ENCODE measurements at places on chromosomes 11 and 22.

GRCh38 chr11:59766542-59767224, 11.5 kb downstream of the STX3 start:
- no peak for DNase-seq

GRCh38 chr11:2945031-2945756, 16.0 kb upstream of the PHLDA2 start:
- DNase-seq, result no peak

GRCh38 chr11:78647986-78648875, 73.6 kb upstream of the NARS2 start:
- no peak for DNase-seq

- no peak for DNase-seq
These were observed 10.8 kb downstream of the CRKL start for GRCh38 chr22:20927940-20928572.

- no peak for DNase-seq
These were observed 1.8 kb downstream of the SYTL2 start for GRCh38 chr11:85809191-85809590.

DNA sequence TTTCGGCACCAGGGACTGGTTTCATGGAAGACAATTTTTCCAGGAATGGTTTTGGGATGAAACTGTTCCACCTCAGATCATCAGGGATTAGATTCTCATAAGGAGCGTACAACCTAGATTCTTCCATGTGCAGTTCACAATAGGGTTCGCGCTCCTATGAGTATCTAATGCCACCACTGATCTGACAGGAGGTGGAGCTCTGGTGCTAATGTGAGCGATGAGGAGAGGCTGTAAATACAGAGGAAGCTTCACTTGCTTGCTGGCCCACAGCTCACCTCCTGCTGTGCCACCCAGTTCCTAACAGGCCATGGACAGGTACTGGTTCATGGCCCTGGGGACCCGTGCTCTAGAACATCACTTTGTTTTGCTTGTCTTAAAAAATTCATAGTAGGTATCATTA, 41.8 kb upstream of the AMPD3 start:
- DNase-seq, result peak; percentile 7

GRCh38 chr11:86625544-86625943, 46.9 kb downstream of the ME3 start:
- no peak for DNase-seq

DNA sequence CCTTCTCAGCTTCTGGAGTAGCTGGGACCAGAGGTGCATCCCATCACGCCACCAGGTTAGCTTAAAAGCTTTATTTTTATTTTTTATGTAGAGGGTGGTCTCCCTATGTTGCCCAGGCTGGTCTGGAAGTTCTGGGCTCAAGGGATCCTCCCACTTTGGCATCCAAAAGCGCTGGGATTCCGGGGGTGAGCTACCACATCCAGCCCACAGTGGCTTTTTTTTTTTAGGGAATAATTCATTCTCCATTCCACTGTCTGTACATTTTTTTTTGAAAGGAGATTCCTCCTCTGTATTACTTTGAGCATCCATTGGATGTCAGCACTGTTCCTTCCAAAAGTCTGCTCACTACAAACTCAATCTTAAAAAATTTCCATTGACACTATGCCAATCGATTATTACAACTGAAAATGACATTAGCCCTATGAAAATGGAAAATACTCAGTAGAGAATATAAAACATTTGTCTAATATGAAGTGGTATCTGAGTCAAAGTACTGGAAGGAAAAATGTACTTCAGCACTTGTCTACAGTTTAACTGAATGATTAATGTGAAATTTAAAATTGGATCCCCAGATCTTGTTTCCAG, 1.3 kb upstream of the LPXN start:
- DNase-seq, result no peak

GRCh38 chr22:47033648-47034000, 271.2 kb downstream of the TBC1D22A start:
- DNase-seq, result no peak

DNA sequence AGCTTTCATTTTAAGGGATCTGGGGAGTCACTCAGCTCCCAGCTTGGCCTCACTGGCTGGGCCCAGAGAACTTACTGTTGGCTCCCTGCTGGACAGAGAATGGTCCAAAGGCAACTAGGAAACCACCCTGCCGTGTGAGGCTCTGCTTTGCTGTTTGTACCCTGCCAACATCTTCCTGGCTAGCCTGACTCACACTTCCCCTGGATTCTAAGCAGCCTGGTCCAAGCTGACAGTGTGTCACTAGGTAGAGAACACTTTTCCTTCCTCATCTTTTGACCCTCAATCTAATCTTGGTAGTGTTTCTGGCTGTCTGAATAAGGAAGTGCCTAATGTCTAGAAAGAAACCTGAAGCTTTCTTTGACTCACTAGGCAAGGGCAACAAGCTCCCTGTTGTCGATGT, 76.7 kb downstream of the FAR1 start:
- DNase-seq, result no peak

DNA sequence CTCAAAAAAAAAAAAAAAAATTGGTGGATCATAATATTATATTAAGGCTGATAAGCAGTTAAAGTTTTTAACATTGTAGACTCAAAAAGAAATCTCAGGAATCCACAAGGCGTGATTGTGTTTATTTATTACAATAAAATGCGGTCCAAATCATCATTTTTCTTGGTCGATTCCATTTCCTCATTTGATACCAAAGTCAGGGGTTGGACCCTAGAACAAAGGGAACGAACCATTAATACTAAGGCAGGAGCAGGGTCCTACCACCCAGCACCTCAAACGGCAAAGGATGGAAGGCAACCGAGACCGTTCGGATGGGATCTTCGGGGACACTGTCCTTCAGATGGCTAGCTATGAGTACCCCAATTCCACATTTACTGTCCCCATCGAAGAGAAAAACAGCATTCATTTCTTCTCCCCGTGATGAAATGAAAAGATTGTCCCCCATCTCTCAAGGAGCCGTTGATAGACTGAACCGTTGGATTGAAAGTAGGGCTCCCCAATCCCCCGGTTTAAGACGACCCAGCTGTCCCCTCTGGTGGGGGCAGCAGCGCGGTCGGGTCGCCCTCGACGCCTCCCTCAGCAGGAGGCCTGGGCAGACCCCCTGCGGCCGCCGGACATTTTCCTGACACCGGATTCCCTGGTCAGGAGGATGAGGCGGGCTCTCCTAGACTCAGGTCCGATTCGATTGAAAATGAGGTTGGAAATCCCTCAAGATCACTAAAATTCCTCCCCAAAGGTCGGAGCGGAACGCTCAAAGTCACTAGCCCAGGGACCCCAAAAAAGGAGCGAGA, 607 bp downstream of the DMC1 start:
- DNase-seq, result no peak

- DNase-seq, result no peak
These were observed 15.5 kb upstream of the MMP1 start for GRCh38 chr11:102813484-102813883.

- no peak for DNase-seq
These were observed 399.2 kb upstream of the NARS2 start for GRCh38 chr11:78973876-78974275.

DNA sequence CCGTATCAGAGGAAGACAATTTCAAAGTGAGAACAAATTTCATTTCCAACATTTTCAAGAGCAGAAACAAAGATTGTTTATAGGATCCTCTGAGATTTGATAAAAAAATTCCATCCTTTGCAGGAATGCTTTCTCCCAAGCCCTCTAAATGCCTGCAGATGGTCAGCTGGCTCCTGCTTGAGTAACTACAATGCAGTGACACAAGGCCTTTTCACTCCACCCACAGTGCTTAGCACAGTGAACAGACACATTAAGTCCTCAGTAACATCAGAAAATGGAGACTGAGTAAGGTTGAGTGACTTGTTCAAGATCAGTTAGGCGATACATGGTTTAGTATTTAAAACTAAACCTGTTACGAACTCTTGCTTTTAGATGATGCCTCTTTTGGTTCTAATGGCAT, 527.1 kb upstream of the CCDC90B start:
- no peak for DNase-seq

GRCh38 chr11:31236143-31236542, 133.4 kb downstream of the DCDC1 start:
- no peak for DNase-seq

DNA sequence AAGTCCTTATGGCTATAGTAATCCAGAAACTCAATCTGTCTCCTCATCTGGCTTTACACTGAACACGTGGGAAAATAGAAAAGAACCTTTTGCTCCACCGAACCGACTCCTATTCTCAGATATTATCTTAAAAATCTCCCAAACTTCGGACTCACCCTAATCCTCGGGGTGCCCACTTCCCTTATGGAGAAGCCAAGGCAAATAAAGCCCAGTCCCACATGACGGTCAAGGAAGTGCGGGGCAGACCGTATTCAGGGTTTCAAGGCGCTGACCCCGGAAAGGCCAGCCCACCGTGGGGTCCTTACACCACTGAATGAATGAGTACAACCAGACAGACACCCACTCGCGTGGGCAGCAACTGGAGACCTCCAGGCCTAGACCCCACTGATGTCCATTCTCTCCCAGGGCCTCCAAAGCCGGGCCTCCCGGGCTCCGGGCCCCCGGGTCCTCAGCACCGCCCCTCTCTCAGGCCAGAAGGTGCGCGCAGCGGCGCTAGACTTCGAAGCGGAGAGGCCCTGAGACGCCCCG, 489 bp downstream of the NUP98 start:
- no peak for DNase-seq

GRCh38 chr11:126357969-126358762, 2.7 kb downstream of the ST3GAL4 start:
- no peak for DNase-seq

GRCh38 chr11:120403966-120404365, 67.8 kb downstream of the ARHGEF12 start:
- no peak for DNase-seq

GRCh38 chr22:50527921-50528681, 1.7 kb downstream of the TYMP start:
- no peak for DNase-seq

DNA sequence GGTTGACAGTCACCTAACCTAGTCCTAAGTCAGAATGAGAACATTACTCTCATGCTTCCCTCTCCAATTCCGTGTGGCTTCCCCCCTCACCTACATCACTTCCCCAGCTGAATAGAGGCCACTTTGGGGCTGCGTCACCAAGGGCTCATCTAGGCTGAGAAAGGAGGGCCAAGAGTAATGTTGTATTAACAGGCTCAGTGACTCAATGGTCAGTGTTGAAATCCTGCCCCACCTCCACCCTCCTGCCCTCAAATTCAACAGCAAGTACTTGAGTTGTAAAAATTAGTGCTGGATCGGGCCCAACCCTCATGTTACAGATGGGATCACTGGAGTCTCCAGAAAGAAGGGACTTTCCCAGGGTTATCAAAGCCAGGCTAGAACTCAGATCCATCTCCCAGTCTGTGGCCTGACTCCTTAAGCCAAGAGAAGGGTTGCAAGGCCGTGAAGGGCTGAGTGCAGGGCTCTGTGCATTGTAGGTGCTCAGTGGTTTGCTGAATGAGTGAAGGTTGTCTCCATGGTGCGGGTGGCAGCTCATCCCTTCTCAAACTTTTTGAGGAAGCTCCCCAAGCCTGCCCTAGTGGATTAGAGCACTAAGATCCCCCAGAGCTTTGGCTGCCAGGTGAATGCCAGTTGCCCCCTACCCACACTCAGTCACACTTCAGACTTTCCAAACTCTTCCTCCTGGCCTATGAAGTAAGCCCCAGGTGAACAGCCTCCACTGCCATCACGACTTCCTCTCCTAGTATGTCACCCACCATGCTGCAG, 3.2 kb downstream of the DGAT2 start:
- DNase-seq, result no peak

- DNase-seq, result no peak
These were observed 23.3 kb upstream of the WEE1 start for GRCh38 chr11:9550191-9550628.

DNA sequence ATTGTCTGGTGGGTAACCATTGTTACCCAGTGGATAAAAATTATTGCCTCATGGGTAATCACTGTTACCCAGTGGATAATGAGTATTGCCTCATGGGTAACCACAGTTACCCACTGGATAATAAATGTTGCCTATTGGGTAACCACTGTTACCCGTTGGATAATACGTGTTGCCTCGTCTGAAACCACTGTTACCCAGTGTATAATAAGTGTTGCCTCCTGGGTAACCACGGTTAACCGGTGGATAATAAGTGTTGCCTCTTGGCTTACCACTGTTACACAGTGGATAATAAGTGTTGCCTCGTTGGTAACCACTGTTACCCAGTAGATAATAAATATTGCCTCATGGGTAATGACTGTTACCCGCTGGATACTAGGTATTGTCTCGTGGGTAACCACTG, 20.9 kb upstream of the NXPE4 start:
- DNase-seq, result no peak

DNA sequence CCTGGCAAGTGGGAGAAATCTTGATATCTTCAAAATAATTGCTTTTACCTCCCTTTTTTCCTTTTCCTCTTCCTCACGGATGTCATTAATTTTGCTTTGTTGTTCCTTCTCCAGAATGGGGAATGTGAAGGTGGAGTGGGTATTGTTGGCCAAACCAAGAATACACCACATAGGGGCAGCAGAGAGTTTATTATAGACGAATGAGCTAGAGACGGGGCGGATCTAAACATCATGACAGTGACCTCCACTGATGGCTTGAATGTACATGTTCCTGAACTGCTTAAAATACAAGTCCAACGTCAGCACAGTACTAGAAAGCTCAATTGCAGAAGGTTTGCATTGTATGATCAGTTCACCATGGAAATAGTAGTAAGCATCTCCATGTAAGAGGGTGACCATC, 122.3 kb upstream of the SNX19 start:
- DNase-seq, result no peak

DNA sequence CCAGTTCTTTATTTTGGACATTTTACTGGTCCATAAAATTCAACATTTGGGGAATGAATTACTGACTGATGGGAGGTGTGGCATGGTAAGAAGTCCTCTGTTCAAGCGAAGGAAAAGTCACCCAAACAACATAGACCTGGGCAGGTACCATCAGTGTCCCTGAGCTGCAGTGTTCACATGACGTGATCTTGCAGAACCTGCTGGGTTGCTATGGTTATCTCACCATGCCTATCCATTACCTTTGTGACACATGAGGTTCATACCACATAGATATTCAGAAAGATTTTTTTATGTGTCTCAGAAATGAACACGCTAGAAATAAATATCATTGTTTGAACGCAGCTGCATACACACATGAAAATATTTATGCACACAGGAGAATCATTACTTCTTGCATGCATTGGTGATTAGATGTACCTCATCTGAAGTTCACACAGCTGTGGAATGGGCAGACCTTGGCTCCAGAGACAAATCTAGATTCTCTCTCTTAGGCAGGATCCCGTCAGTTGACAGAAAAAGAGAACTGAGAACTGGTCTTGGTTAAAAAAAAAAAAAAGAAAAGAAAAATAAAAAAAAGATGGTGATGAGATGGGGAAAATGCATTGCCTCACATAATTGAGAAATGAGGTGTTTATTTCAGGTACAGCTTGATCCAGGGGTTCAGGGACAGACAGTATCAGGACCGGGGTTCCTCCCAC, 21.4 kb upstream of the RCN1 start:
- DNase-seq, result no peak

Data from stimulated activated CD4-positive, alpha-beta T cell treated with anti-CD3 and anti-CD28 coated beads, Interleukin-1b, Interleukin-23, amount 100 ng/mL, for 1 hour (primary cell).